Renal pelvis (tissue), 12 donors: ENCODE measurements at places on chromosomes 7 and 10. TPM values are rescaled to one million over a fixed set of nuclear protein-coding genes. Genes with fewer than 3 reads are reported as not detected.

The NEBL gene
- polyA plus RNA-seq = 81.5 TPM

The SLC13A1 gene
- 28.3 TPM for polyA plus RNA-seq

DNA sequence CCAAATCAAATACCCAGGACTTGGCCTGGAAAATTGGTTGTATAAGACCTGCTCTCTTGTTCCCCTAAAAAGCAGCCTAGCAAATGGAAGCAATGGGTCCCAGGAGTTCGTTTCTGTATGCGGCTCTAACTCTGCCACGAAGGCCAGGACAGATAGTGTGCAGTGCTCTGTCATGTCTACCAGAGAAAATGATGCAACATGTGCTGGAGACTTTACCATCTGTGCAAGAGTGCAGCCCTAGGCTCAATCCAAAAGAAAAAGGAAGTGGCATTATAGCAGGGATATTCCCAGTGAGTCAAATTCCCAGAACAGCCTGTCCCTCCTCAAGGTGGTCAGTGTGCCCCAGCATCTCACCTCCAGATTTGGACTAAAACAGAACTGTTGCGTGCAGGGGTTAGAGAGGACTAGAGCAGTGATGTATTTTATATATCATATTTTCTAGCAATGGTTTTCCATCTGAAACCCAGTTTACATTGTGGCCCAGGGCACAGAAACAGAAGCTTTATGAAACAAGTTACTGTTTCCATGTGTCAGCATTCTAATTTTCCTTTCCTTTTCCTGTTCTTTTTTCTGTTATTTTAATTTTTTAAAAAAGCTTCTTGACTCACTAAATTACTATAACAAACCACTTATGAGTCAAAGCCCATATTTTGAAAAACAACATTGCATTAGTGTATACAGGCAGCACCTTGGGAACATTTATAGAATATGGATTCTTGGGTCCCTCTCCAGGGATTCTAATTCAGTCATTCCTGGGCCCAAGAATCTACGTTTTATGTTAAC is 311.2 kb downstream of the RNLS start:
- no peak for DNase-seq

DNA sequence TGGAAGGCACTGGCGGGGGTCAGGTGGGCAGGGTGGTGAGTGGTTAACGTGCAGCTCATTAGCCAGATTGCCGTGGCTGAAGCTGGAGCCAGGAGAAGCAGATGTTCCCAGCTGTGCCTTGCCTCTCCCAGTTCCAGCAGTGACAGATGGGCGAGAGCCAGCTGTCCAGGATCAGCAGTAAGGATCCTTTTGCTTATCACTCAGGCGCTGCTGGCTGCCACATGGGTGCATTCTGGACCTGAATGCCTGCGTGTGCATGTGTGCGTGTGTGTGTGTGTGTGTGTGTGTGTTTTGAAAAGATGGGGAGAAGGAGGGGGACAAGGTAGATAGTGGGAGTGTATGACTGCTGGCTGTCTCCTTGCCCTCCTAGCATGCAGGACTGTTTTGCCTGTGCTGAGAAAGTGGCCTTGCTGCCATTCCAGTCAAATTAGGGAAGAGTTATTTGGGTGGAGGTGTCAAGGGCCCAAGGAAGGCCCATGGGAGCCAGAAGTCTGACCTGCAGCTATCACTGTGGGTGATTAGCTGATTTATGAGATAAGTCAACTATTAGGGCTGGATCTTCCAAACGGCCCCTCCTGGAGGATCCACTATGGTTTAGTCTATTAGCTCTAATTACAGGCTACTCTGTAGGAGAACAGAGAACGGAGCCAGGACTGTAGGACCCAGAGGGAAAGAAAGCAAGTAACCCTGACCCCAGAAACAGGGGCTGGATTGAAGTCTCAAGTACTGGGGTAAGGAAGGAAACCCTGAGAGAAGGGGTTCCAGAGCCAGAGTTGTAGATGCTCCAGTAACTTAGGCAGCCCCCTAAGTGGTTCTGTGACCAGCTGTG is 3.3 kb downstream of the EPHA1 start:
- DNase-seq = peak; percentile 69

DNA sequence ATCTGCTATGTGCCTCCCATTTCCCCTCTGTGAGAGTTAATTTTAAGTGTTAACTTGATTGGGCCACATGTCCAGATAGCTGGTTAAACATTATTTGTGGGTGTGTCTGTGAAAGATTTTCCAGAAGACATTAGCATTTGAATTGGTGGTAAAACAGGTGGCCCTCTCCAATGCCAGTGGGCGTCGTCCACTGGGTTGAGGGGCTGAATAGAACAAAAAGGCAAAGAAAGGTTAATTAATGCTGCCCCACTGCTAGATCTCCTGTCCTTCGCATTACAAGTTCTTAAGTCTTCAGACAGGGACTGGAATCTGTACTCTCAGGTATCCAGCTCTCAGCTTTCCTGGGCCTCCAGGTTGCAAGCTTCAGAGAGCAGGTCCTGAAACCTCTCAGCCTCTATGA is 1160.9 kb upstream of the LRRN3 start:
- no peak for DNase-seq

DNA sequence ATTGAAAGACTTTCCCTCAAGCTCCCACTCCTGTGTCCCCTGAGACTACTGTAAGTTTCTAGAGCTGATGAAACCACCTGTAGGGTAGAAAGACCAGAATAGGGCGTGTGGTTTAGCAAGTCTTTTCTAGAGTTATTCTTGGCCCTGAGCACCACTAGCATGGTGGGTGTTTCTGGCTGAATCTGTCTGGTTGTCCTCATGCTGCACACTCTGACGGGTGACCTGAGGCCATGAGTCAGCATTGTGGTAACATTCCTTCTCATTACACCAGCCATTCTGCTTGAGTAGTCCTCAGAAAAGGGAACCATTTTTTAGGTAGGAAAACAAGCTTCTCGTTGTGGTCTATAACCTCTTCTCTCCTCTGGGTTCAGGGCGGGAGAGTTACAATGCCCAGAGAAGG is 250.3 kb downstream of the SNX13 start:
- no peak for DNase-seq
